ENCODE measurements at places on chromosomes 11 and 22. TPM values are rescaled to one million over a fixed set of nuclear protein-coding genes. Genes with fewer than 3 reads are reported as not detected.

Gene ZP1
- not detected for total RNA-seq

Gene PPP6R2
- total RNA-seq, result 40.7 TPM

DNA sequence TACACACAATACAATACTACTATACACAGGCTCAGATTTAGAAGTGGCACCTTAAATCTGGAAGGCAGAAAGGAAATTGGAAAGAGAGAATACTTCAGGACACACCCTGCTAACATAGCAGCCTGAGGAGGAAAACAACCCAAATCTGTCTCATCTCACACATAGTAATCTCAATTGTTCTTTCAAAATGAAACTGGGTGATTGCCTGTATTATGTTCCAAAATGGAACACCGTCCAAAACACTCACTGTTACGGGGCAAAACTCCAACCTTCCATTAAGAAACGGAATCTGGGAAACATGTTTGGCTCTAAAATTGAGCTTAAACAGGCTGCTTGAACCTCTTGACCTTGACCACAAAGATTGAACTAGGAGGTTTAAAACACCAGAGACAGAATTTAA lies 572.6 kb downstream of the OPCML start:
- no peak for DNase-seq

- peak; percentile 87 for DNase-seq
Observed at GRCh38 chr11:46513934-46514342, 79.9 kb downstream of the AMBRA1 start.

DNA sequence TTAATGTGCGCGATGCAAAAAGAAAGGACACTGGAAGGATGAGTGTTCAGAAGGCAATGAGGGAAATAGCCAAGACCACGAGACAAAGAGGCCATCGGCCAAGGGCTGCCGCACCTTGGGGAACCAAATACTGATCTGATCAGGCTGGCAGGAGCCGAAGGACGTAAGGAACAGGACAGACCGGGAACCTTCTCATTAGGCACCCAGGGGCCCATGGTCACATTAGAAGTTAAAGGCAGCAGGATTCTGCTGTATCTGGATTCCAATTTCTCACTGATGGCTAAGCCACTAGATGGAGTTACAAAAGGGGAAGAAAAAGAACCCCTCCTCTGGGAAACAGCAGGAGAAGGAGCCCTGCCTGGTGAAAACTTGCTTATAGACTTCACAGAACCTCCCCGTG lies 28.8 kb upstream of the CPT1A start:
- DNase-seq, result no peak

DNA sequence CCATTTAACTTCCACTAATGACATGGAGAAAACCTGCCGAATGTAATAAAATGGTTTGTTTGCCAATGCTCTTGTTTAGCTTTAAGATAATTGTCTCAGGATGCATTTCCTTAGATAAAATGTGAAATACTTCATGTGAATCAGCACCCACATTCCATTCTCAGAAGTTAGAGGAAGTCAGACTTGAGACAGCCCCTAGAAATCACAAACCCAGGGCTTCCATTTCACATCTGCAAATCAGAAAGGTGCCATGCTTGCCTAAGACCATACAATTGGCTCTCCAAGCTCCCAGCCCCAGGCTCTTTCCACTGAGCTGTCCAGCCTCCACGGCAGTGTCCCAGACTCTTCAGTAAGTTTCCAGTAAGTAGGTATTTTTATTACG lies 35.6 kb upstream of the ADORA2A start:
- no peak for DNase-seq

DNA sequence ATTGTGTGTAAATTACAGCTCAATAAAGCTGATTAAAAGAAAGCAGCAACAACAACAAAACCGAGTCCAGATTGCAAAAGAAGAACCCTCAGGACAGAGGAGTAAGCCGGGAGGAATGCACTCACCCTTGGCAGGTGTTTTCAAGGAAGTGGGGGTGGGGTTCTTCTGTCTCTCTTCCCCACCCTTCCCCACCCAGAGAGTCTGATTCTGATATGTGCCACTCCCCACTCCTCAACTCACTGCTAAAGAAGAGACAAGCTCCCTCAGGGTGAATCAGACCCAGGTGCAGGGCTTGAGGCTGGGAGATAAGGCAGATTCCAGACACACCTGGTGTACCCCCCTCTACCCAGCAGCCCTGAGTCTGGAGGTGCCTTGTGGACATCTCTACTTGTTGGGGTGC lies 38.4 kb upstream of the PHF21A start:
- DNase-seq, result no peak

- DNase-seq, result no peak
Observed at GRCh38 chr22:44049486-44050231, 25.6 kb downstream of the PARVB start.

GRCh38 chr11:9962722-9963121 lies 298.8 kb downstream of the SWAP70 start:
- no peak for DNase-seq
